Central memory CD8-positive, alpha-beta T cell (primary cell): ENCODE measurements at places on chromosomes 12 and 14.
A peak's percentile ranks its signal among the peaks of the same experiment; 100 is the strongest.

- H3K27ac ChIP-seq, result no peak overlapping the region
- no peaks in the 10 kb centered on the region for H3K27me3 ChIP-seq
- no peak for DNase-seq
- no peaks in the 10 kb centered on the region for H3K4me1 ChIP-seq
- no peak overlapping the region for H3K4me3 ChIP-seq
These were observed 246.3 kb downstream of the PRKD1 start for GRCh38 chr14:29681316-29681715.

- DNase-seq, result no peak
- H3K4me1 ChIP-seq, result peaks cover 12% of the 10 kb centered on the region
- H3K4me3 ChIP-seq, result no peak overlapping the region
- peak overlapping the region; percentile 13 for H3K27ac ChIP-seq
- no peaks in the 10 kb centered on the region for H3K27me3 ChIP-seq
These were observed 22.4 kb downstream of the NFYB start for GRCh38 chr12:104115587-104115975.

DNA sequence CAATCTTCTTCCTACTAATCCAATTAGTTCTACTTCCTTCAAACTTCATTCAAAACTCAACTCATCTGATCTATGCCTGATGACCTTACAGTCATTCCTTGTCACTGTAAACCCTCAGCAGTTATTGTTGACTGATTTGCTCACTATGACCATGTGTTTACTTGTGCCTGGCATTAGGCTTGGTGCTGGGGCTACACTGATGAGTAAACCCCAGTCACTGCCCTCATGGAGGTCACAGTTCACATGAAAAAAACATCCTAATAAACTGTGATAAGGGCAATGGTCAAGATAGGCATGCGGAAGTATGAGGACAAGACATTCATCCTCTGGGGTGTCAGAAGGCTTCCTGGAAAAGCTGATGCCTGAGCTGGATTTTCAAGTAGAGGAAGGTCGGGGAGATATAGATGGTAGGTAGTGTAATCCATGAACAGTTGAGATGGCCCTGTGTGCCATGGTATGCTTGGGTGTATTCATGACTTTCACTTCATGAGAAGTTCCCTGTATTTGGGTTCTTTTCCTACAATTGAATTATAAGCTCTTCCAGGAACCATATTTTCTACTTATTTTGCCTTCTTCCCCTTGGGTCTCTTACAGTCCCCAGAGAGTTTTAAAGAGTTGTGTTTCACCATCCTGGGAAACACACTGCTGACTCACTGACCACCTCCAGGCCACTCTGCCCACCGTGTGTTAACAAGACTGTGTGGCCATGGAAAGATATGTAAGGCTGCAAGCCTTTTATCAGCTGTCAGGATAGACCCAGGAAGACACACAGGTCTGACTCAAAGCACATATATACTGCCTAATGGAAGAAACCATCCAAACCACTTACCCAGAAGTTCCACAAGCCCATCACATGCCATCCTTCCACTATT is 38.7 kb upstream of the DUSP6 start:
- no peaks in the 10 kb centered on the region for H3K27me3 ChIP-seq
- H3K4me1 ChIP-seq, result no peaks in the 10 kb centered on the region
- H3K4me3 ChIP-seq, result no peak overlapping the region
- H3K36me3 ChIP-seq, result peaks cover 2% of the 10 kb centered on the region

DNA sequence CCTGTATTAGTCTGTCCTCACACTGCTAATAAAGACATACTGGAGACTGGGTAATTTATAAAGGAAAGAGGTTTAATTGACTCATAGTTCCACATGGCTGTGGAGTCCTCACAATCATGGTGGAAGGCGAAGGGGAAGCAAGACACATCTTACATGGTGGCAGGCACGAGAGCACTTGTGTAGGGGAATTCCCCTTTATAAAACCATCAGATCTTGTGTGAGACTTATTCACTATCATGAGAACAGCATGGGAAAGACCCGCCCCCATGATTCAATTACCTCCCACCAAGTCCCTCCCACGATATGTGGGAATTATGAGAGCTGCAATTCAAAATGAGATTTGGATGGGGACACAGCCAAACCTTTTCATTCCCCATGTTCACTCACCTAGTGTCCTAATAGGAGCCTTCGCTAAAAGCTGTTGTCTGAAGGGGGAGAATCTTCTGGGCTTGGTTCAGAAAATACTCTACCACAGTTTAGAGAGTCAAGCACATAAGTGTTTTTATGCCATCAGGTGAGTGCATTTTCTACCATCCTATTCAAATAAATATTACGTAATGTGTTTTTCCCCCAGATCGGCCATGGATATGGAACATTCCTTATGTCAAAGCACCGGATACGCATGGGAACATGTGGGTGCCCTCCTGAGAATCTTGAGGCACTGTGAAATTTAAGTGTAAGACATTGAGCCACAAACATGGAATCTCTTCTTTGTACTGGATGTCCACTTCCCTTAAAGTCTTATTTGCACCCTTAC is 19.1 kb upstream of the KCNK13 start:
- H3K27me3 ChIP-seq, result no peaks in the 10 kb centered on the region
- peaks cover 18% of the 10 kb centered on the region for H3K36me3 ChIP-seq
- DNase-seq, result no peak
- H3K4me3 ChIP-seq, result no peak overlapping the region

GRCh38 chr12:4025181-4026019 is 152.2 kb upstream of the PARP11 start:
- no peak overlapping the region for H3K4me3 ChIP-seq
- H3K27me3 ChIP-seq, result peaks cover 22% of the 10 kb centered on the region
- peaks cover 15% of the 10 kb centered on the region for H3K4me1 ChIP-seq
- peaks cover 2% of the 10 kb centered on the region for H3K36me3 ChIP-seq

DNA sequence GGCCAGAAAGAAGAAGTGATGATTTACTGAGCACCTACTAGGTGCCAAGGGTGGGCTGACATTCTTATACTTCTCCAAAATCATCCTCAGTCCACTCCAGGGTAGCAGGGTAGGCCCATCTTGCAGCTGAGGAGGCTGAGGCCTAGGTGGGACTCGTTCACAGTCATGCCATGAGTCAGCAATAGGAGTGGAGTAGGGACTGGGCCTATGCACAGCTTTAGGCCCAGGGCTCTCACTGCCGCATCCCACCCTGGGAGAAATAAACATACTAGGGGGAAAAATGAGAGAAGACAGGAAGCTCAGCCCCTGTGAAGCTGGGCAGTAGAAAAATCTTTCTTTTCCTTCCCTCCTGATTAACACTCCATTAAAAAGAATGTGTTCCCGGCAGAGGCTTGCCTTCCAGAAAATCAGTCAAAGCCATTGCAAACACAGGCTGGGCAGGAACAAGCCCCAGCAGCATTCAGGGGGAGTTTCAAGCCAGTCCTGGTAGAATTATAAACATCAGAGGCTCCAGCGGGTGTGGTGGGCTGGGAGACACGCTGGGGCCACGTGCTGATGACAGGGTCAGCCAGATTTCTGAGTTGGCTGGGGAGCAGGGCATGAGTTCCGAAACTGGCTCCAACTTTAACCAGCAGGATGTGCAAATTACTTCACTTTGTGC is 1.8 kb downstream of the HSPB8 start:
- no peak for DNase-seq
- no peaks in the 10 kb centered on the region for H3K4me1 ChIP-seq
- H3K27me3 ChIP-seq, result peaks cover 46% of the 10 kb centered on the region
- no peaks in the 10 kb centered on the region for H3K36me3 ChIP-seq

GRCh38 chr12:108939594-108939993 is 59.7 kb downstream of the DAO start:
- H3K4me1 ChIP-seq, result no peaks in the 10 kb centered on the region
- H3K36me3 ChIP-seq, result no peaks in the 10 kb centered on the region
- DNase-seq, result no peak

GRCh38 chr12:52630008-52630500 is 11.7 kb upstream of the KRT73 start:
- no peaks in the 10 kb centered on the region for H3K36me3 ChIP-seq
- no peaks in the 10 kb centered on the region for H3K27me3 ChIP-seq
- H3K4me1 ChIP-seq, result peaks cover 52% of the 10 kb centered on the region

DNA sequence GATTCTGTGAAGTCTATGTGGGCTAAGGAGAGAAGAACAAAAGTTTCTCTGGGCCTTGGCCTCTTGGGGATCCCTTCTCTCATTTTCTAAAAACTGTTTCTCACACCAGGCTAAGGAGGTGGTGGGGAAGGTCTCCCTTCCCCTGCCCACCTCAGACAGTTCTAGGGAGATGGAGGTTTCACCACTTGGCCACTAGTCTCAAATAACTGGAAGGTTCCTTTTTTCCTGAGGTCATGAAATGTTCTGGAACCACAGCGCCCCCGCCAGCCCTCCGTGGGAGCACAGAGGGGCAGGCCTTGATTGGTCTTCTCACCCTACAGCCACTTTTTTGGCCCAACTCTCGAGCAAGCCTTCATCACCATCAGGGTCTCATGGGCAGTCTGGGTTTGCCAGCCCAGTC is 12.6 kb downstream of the C12orf43 start:
- DNase-seq, result no peak
- H3K36me3 ChIP-seq, result peaks cover 20% of the 10 kb centered on the region
- peak overlapping the region; percentile 6 for H3K27ac ChIP-seq
- H3K4me3 ChIP-seq, result no peak overlapping the region

DNA sequence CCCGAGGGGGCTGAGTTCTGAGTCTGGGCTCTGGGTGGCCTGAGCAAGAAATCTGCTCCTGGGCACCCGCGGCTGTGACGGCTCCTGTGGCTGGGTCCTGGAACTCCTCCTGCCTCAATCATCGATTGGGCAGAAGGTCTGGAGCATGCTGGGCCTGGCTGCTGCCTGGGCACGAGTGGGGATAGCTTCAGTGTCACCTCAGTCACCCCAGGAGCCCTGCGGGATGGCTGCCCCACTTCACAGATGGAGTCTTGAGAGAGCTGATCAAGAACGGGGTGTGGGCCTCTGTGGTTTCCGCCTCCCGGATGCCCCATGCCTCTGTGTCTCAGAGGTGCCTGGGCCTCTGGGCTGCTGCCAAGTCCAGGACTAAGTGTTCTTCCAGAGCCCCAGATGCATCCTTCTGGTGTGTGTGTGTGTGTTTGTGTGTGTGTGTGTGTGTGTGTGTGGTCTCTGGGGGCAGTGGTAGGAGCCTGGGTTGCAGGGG is 185.6 kb upstream of the C14orf180 start:
- H3K27me3 ChIP-seq, result no peaks in the 10 kb centered on the region
- peak overlapping the region; percentile 72 for H3K4me3 ChIP-seq
- H3K36me3 ChIP-seq, result peaks cover 5% of the 10 kb centered on the region
- peak overlapping the region; percentile 90 for H3K27ac ChIP-seq
- peak; percentile 55 for DNase-seq

DNA sequence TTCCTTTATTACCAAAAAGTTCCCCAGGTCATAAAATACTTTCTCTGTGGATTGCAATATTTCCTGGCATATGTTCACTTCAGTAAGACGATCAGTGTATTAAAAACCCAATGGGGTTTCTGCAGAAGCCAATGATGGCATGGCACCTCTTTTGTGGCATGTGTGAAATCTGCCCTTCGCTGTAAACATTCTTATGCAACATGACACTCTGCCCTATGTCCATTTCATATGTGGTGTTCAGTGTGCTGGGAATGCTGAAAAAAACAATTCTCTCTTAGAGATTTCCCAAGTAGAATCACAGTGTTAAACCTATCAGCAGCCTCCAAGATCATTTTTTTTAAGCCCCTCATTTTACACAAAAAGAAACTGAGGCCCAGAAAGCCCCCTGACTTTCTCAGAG is 2.3 kb upstream of the MYBPC1 start:
- no peak overlapping the region for H3K27ac ChIP-seq
- peaks cover 18% of the 10 kb centered on the region for H3K27me3 ChIP-seq
- H3K36me3 ChIP-seq, result no peaks in the 10 kb centered on the region
- DNase-seq, result no peak

DNA sequence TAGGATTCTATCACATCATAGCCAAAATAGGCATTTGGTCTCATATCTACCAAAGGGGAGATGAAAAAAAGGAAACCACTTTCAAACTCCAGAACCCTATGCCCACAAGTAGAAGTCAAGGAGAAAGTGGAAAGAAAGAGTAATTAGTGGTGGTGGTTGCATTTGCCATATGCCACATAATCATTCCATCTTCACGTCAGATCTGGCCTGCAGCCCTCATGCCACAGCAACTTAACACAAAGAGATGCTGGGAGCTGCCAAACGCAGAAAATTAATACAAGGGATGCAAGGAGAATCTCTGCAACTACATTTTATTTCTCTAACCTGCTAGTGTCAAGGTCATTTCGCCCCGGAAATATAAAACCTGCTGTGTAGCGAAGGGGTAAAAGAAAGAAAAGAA is 148.6 kb upstream of the FOXN3 start:
- H3K4me1 ChIP-seq, result peaks cover 72% of the 10 kb centered on the region
- H3K27ac ChIP-seq, result peak overlapping the region; percentile 82
- DNase-seq, result no peak
- H3K4me3 ChIP-seq, result no peak overlapping the region
- no peaks in the 10 kb centered on the region for H3K27me3 ChIP-seq

GRCh38 chr14:93346926-93347721 is at the start of gene COX8C:
Gene COX8C (plus strand): TSS chr14:93347182. CDS start chr14:93347269, 87 bp downstream.
- H3K4me3 ChIP-seq, result no peak within 1 kb of the TSS
- peaks cover 11% of the 10 kb centered on the region for H3K27me3 ChIP-seq
- peaks cover 2% of the 10 kb centered on the region for H3K36me3 ChIP-seq
- no peaks in the 10 kb centered on the region for H3K4me1 ChIP-seq
- no peak within 1 kb of the TSS for H3K27ac ChIP-seq
- DNase-seq, result no peak

- no peak for DNase-seq
- no peaks in the 10 kb centered on the region for H3K27me3 ChIP-seq
- H3K36me3 ChIP-seq, result no peaks in the 10 kb centered on the region
- H3K27ac ChIP-seq, result no peak overlapping the region
These were observed 68.9 kb downstream of the SLC6A15 start for GRCh38 chr12:84843593-84844144.

GRCh38 chr12:2354151-2354991 is 301.6 kb downstream of the CACNA1C start:
- H3K27me3 ChIP-seq, result peaks cover 45% of the 10 kb centered on the region
- no peak for DNase-seq

DNA sequence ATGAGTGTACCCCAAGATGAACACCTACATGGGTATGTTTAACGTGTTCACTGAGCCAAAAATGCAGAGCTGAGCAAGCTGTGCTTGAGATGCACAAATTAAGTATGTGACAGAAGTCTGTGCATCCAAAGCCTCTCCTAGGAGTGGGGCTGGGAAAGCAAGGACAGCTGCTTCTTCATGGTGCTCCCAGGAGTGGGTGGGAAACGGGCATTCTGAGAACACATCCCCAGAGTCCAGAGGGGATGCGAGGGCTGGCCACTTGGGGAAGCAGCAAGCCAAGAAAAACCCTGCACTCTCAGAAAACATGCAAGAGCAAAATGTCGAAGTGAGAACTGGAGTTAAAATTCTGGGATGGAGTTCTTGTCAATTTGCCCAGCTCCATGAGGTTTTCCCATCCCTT is 414.3 kb downstream of the BCAT1 start:
- no peak overlapping the region for H3K27ac ChIP-seq
- no peak for DNase-seq
- no peak overlapping the region for H3K4me3 ChIP-seq
- no peaks in the 10 kb centered on the region for H3K36me3 ChIP-seq

- no peaks in the 10 kb centered on the region for H3K4me1 ChIP-seq
- no peaks in the 10 kb centered on the region for H3K36me3 ChIP-seq
- H3K27me3 ChIP-seq, result peaks cover 31% of the 10 kb centered on the region
- no peak overlapping the region for H3K4me3 ChIP-seq
- H3K27ac ChIP-seq, result no peak overlapping the region
These were observed 19.4 kb downstream of the SRGAP1 start for GRCh38 chr12:63863658-63864453.

- H3K36me3 ChIP-seq, result peaks cover 8% of the 10 kb centered on the region
- peaks cover 23% of the 10 kb centered on the region for H3K4me1 ChIP-seq
- H3K4me3 ChIP-seq, result peak overlapping the region; percentile 70
- no peak overlapping the region for H3K27ac ChIP-seq
- H3K27me3 ChIP-seq, result no peaks in the 10 kb centered on the region
These were observed 2.2 kb downstream of the CDK2AP1 start for GRCh38 chr12:123269395-123269892.
